A172 (cell line): ENCODE measurements at places on chromosomes 5 and 9.

GRCh38 chr9:126407114-126407870, 80.7 kb downstream of the MVB12B start:
- DNase-seq = no peak

DNA sequence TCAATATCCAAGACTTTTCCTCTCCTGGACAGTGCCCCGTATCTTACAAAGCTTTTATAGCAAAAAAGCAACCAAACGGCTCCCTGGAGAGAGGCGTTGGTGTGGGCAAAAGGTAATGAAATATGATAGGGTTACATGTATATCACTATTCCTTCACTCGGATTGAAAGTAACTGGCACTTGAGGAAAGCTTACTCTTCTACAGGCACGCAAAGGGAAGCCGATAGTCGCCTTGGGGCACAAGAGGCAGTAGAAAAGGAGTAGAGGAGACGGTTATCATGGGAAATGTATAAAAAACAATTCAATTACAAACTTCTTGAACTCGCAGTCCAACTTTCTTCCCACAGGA, 1.1 kb downstream of the DIAPH1 start:
- no peak for DNase-seq

GRCh38 chr5:138054847-138055558, 22.1 kb upstream of the FAM13B start:
- DNase-seq = no peak

DNA sequence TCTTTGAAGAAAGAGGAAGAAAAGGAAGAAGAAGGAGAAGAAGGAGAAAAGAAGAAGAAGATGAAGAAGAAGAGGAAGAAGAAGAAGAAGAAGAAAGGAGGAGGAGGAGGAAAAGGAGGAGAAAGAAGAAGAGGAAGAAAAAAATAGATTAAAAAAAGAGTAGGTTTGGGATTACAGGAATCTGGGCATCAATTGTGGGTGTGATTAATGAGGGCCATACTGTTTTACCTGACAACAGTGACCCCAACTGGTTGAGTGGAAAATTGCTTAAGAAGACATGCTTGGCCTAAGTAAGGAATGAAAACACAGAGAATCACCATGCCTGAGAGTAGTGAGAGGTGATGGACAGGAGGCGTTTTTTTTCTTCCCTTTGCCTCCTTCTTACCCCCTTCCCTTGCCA, 114.6 kb downstream of the FAM170A start:
- DNase-seq = peak; percentile 41
